ENCODE measurements at places on chromosomes 11 and 22.

DNA sequence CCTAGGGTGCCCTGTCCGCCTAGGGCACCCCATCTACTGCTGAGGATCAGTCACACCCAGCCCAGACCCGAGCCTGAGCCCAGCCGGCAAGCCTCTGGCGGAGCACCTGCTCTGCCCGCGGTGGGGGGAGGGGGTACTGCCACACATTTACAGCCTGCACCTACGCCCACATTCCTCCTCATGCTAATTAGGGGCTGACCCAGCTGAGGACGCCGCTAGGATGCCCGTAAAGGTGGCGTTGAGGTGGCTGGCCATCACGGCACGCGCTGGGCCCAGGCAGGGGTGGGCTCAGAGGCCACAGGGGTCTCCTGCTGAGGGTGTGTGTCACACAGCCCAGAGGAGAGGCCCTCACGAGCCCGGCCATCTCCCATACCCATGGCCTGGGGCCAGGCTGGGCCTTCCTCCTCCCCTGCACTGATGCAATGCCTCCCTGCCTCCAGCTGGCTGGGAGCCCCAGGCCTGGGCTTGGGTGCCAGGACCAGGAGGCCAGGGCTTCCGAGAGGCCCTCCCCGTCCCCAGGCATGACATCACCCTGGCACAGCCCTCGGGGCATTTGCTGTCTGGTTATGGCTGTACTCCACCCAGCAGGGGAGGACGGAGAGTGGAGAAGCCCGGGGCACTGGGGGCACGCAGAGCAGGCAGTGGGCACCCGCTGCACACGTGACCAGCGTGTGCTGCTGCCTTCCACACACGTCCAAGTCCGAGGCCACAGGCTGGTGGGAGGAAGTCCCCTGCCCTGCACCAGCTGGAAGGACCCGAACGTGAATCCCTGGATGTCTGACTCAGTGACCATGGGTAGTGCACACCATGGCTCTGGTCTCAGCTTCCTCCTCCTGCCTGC lies 12.7 kb downstream of the DUSP8 start:
- DNase-seq, result peak; percentile 76
- no peak overlapping the region for H3K4me3 ChIP-seq
- no peak overlapping the region for H3K27ac ChIP-seq
- peaks cover 18% of the 10 kb centered on the region for H3K4me1 ChIP-seq
- H3K27me3 ChIP-seq, result peaks cover 75% of the 10 kb centered on the region
- peaks cover 58% of the 10 kb centered on the region for H3K36me3 ChIP-seq

DNA sequence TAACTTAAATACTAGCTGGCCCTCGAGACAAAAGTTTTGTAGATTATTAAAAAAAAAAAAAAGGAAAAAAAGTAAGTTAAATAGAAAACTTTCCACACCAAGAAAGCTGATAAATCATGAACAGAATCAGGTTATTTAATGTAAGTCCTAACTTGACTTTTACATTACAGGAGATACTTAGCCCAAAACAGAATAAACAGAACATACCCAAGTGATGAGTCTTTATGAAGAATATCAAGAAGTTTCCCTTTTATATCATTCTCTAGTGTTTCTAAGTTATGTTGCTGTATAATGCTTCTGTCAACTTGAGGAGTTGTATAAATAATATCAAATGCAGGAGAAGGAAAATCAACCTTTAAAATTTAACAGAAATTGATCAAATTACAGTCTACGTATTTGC lies 44.5 kb upstream of the RPS13 start:
- H3K36me3 ChIP-seq, result peaks cover 18% of the 10 kb centered on the region
- H3K4me1 ChIP-seq, result no peaks in the 10 kb centered on the region
- no peak for DNase-seq
- no peak overlapping the region for H3K27ac ChIP-seq
- H3K27me3 ChIP-seq, result no peaks in the 10 kb centered on the region
- no peak overlapping the region for H3K4me3 ChIP-seq

DNA sequence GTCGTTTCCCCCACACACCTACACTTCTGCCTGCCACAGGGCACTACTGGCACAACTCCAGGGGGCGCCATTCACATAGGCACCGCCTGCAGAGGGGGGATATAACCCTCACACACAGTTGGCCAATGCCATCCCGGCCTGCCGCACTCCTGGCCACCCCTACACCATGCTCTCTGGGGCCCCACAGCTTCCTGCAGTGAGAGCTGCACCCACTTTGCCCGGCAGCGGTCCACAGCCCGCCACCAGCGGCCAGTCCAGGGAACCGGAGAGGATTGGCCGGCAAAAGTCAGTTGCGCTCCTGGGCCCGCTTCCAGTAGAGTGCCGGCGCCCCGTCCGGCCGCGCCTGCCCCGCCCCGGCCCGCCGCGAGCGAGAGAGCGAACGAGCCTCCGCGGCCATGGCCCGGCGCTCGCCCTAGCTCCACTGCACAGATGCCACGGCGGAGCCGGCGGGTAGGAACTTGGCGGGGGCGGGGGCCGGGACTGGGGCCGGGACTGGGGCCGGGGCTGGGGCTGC lies 25.6 kb upstream of the SUSD2 start:
- H3K4me3 ChIP-seq, result peak overlapping the region; percentile 91
- DNase-seq, result peak; percentile 94
- H3K27ac ChIP-seq, result peak overlapping the region; percentile 96
- H3K36me3 ChIP-seq, result peaks cover 12% of the 10 kb centered on the region

- H3K4me1 ChIP-seq, result no peaks in the 10 kb centered on the region
- DNase-seq, result no peak
Observed at GRCh38 chr11:125968354-125968753, 22.5 kb downstream of the VSIG10L2 start.

DNA sequence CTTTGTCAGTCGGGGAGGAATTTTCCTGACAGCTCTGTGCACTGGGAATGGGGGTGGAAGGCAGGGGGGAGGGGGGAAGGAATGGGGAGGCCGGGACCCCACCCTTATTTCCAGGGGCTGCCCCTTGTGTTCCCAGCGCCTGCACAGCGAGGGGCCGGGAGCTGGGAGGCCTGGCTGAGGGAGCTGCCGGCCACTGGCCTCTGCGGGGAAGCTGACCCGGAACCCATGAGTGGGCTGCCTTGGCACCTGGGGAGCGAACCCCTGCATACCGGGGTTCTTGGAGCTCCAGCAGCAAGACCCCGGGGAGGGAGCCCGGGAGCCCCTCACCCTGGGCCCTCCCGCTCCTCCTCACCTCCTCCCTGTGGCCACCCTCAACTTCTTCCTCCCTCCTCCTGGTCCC lies 3.5 kb downstream of the H19 start:
- DNase-seq, result peak; percentile 8
- no peaks in the 10 kb centered on the region for H3K4me1 ChIP-seq
- no peaks in the 10 kb centered on the region for H3K36me3 ChIP-seq

GRCh38 chr22:16957781-16958180 lies 50.2 kb downstream of the GAB4 start:
- no peak overlapping the region for H3K27ac ChIP-seq
- no peak overlapping the region for H3K4me3 ChIP-seq
- no peaks in the 10 kb centered on the region for H3K27me3 ChIP-seq
- H3K4me1 ChIP-seq, result no peaks in the 10 kb centered on the region
- H3K36me3 ChIP-seq, result no peaks in the 10 kb centered on the region

DNA sequence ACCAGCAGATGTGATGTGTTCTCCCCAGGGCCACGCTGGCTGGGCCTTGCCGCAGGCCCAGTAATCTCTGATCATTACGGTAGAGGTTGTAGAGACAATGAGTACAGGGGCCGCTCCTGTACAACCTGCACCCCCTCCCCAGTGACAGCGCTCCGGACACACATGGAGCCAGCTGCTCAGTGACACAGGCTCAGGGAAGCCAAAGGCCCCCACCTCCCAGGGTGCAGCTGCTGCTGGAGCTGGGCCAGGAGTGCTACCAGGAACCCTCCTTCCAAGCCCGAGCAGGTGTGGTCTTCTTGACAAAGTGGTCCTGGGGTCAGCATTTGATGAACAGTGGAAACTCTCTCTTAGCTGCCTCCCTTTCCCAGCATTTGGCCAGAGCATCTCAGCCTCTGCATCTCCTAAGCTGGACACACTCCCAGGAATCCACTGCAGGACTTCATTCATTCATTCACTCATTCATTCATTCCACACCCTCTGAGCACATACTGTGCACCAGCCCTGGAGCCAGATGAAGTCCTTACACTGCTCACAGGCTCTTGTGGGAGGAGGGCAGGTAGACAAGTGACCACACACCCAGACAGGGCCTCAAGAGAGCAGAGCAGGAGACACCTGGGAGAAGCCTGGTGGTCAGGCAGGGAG lies 49.6 kb upstream of the MPEG1 start:
- H3K4me3 ChIP-seq, result no peak overlapping the region
- H3K27ac ChIP-seq, result no peak overlapping the region
- DNase-seq, result no peak
- no peaks in the 10 kb centered on the region for H3K36me3 ChIP-seq
- no peaks in the 10 kb centered on the region for H3K27me3 ChIP-seq

GRCh38 chr11:9601037-9601875 lies 27.8 kb downstream of the WEE1 start:
- H3K36me3 ChIP-seq, result no peaks in the 10 kb centered on the region
- H3K27ac ChIP-seq, result peak overlapping the region; percentile 90
- peaks cover 18% of the 10 kb centered on the region for H3K4me1 ChIP-seq
- DNase-seq, result peak; percentile 75
- H3K27me3 ChIP-seq, result no peaks in the 10 kb centered on the region

- H3K36me3 ChIP-seq, result no peaks in the 10 kb centered on the region
- peaks cover 6% of the 10 kb centered on the region for H3K27me3 ChIP-seq
- DNase-seq, result no peak
- no peak overlapping the region for H3K27ac ChIP-seq
Observed at GRCh38 chr11:129739339-129739738, 76.3 kb upstream of the TMEM45B start.

DNA sequence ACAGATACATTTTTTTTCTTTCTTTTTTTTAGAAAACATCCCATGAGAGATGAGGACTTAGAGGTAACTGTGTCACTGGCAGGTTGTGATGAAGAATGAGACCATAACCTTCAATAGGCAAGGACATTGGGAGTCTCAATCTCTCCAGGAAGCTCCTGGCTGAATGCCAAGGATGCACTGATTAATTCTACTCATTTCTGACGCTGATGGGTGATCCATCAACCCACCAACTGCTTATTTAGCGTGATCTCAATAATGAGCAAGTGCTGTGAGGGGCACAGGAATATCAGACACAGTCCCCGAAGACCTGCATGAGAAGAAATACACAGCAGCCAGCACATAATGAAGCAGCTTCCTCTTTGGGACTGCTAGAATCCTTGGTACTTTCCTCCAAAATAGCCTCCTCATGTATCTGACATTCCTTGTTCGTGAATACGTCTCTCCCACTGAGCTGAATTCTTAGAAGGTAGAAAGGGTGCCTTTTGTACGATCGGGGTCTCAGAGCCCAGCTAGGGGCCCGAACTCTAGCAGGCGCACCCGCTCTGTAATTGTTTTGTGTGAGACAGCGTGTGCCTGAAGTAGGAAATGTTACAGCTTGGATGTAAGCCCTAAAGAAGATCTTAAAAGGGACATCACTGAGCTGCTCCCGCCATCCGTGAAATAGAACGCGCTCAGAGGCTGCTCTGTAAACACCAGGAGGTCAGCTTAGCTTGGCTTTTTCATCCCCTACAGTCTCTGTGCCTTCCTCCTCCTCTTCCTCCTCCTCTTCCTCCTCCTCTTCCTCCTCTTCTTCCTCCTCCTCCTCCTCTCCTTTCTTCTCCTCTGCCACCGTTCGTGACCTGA lies 7.2 kb downstream of the CLMP start:
- no peak overlapping the region for H3K27ac ChIP-seq
- H3K4me1 ChIP-seq, result no peaks in the 10 kb centered on the region
- H3K27me3 ChIP-seq, result no peaks in the 10 kb centered on the region

GRCh38 chr11:34169686-34170085 lies 64.3 kb downstream of the NAT10 start:
- H3K4me3 ChIP-seq, result no peak overlapping the region
- DNase-seq, result no peak
- H3K27me3 ChIP-seq, result peaks cover 10% of the 10 kb centered on the region
- H3K4me1 ChIP-seq, result peaks cover 6% of the 10 kb centered on the region

DNA sequence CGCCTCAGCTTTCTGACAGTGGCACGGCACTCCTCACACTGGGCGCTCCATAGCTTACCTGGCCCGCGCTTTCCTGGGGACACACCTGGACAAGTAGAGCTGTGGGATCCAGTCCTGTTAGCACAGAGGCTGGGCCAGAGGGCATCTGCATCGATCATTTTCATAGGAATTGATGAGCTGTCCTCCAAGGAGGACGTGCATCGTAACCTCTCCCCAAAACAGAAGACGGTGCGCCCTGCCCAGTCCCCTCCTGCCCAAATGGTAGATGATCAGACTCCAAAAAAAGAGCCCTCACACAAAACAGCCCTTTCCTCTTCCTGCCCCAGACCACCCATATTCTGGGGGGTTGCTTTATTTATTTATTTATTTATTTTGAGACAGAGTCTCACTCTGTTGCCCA lies 161.2 kb downstream of the CTTN start:
- no peaks in the 10 kb centered on the region for H3K27me3 ChIP-seq
- H3K27ac ChIP-seq, result no peak overlapping the region
- no peak for DNase-seq
- no peaks in the 10 kb centered on the region for H3K4me1 ChIP-seq
- H3K4me3 ChIP-seq, result no peak overlapping the region

- peaks cover 5% of the 10 kb centered on the region for H3K4me1 ChIP-seq
- H3K27me3 ChIP-seq, result peaks cover 20% of the 10 kb centered on the region
- no peaks in the 10 kb centered on the region for H3K36me3 ChIP-seq
- no peak overlapping the region for H3K27ac ChIP-seq
- no peak overlapping the region for H3K4me3 ChIP-seq
- DNase-seq, result no peak
Observed at GRCh38 chr11:62176766-62177165, 13.2 kb upstream of the SCGB1D1 start.

DNA sequence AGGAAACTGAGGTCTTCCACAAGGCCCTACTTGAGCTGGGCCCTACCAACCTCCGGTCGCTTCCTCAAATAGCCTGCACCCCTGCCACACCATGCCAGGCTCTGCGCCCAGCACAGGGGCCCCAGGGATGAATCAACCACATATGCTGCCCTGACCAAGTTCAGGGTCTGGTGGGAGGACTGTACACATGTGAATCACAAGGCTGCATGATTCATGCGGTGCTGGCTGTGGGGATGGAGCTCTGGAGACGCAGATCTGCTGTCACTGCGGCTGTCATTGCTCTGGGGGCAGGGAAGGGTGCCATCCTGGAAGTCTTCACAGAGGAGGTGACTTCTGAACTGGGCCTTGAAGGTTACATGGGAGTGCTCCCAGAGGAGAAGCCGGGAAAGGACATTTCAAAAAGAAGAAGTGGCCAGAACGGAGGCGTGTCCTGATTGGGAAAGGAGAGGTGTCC lies 21.5 kb downstream of the CYTH4 start:
- no peak for DNase-seq
- peaks cover 87% of the 10 kb centered on the region for H3K36me3 ChIP-seq
- peaks cover 92% of the 10 kb centered on the region for H3K4me1 ChIP-seq
- H3K27ac ChIP-seq, result peak overlapping the region; percentile 71
- H3K27me3 ChIP-seq, result no peaks in the 10 kb centered on the region

DNA sequence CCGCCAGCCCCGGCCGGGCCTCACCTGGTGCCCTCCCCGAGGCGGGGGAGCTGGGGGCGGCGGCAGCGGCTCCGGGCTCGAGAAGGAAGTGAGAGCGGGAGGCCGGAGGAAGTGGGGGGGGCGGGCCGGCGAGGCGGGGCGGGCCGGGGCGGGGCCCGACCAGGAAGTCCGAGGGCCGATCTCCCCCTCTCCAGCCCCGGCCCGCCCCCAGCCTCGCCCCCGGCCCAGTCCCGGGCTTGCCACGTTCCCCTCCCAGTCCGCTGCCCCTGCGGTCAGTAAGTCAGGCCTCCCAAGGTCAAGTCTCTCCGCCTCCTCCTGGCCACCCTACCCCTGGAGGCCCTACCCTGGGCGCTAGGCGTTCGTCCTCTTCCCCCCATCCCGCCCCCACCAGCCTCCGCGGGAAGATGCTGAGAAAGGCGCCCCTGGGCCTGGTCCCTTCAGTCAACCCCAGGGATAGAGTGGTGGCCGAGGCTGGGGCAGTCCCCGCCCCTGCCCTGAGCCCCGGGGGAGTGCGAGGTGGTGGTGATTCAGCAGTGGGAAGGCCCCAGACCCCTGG lies at the start of gene RHOG:
Gene RHOG (minus strand): TSS at position 90 of the 556 bp plus-strand sequence. CDS start 12,821 bp downstream, outside the sequence.
- peak; percentile 97 for DNase-seq
- H3K27ac ChIP-seq, result peak within 1 kb of the TSS; percentile 100
- no peaks in the 10 kb centered on the region for H3K36me3 ChIP-seq
- peaks cover 49% of the 10 kb centered on the region for H3K4me1 ChIP-seq
- peak within 1 kb of the TSS; percentile 70 for H3K4me3 ChIP-seq
